NCI-H2081 (cell line): ENCODE measurements at places on chromosomes 12 and 14.

GRCh38 chr14:82779301-82779700, 1245.6 kb upstream of the SEL1L start:
- no peak for DNase-seq

- no peak for DNase-seq
Measured at GRCh38 chr12:32024884-32025592, 65.8 kb downstream of the RESF1 start.

DNA sequence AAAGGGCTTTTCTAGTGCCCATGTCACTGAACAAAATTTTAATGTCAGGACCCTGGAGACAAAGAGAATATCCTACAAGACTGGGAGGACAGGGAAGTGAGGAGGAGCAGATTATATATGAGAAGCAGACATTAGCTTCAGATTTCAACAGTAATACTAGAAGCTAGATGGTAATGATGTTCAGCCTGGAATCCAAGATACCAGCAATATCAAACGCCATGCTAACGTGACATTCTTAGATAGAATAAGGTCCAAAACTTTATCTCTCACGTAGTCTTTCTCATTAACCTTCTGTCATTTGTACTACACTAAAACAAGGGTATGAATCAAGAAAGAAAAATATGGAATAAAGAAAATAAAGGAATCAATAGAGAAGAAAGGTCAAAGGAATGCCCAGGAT, 18.7 kb downstream of the SOS2 start:
- DNase-seq: no peak

DNA sequence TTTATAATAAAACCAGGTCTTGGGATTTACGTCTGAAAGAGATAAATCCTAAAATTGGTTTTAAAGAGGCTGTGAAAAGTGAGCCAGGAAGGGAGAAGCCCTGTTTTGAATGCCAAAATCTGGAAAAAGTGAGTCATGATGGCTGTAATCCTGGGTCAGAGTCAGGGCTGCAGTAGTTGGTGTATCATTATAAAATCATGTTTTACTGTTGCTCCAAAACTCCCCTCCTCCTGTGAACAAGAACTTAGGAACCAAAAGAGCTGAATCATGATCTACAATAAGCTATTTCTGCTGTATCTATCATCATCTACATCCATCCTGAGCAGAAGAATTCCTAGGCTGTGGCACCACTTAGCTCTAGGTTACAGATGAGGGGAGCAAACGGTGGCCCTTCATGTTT, 79.3 kb downstream of the LMO3 start:
- no peak for DNase-seq

DNA sequence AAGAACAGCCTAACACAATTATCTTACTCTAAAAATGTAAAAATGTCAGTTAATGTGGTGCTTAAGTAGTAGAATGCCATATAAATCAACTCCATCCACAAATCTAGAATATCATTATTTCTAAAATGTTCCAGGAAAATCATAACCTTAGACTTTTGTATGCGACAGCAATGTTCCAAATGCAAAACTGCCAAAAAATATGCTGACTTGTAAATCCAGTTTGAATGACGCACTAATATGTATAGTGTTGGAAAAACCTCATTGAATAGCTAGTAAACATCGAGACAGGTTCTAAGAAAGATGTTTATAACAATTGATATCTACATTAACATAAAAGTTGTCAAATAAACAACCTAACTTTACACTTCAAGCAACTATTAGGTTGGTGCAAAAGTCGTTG, 469.1 kb upstream of the PRICKLE1 start:
- DNase-seq: no peak

DNA sequence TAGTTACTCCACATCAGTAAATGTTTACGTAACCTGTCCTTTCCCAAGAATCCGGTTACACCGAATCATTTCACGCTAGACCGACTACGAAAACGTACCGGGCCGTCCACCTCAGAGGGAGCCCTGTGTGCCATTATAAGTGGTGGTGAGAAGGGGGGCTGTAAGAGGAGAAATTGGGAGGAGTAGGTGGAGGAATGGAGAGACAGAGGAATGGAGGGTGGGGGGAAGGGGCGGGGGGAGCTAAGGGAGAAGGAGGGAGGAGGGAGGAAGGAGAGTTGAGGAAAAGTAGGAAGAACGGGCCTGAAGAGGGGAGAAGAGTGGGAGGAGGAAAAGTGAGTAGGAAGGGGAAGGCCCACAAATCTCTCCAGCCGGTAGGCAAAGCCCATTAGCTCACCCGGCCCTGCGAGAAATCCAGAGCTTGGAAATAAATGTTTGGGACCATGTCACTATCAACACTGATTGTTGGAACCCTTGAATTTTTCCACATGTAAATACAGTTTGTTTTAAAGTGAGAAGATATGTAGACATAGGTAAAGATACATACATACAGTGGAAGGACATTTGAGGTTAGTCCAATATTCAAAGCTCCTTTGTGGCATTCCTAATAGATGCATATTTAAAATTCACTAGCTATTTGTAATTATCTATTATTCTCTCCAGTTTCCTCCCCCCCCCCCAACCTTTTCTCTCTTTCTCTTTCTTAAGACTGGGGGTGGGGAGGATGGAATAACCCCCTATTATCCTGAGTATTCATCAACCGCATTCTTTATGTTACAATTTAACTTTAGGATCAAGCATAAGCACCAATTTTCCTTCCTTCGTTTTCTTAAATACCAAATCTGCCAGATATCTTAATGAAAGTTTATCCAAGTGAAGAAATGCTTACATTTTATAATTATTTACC, 2.1 kb upstream of the FOXG1 start:
- peak; percentile 45 for DNase-seq

GRCh38 chr12:128445415-128446127, 178.6 kb downstream of the TMEM132C start:
- DNase-seq: no peak

DNA sequence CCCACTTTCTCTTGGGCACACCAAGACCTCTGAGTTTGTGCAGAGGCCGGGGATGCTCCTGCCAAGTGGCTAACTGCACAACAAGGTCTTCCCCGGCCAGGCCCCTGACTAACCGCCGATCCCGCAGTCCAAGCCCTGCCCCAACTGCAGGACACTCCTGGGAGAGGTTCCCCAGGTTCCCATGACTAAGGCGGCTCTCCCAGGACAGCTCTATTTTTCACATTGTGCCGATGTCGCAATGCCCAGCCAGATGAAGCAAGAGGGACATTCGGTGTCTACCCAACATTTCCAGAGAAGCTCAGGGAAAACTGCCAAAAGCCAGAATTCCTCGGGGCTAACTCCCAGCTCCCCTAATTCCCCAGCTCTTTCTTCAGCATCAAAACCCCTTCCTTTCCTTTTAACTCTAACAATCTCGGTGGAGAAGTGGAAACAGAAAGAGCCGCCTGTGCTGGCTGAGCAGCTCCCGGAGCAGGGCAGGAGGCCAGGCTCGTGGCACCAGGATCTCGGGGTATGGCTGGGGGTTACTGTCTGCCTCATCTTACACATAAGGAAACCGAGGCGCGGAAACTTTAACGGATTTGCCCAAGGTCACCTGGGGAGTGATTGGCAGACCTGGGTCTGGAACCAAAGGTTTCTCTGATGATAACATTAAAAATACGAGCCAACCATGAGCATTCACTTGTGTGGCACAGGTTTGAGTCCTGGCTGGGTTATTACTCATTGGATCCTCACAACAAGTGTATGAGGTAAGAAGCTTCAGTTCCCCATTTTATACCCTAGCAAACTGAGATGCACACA, 318.2 kb downstream of the BCL11B start:
- DNase-seq: no peak

GRCh38 chr14:99560922-99561683, 42.9 kb downstream of the CCDC85C start:
- DNase-seq: peak; percentile 89

DNA sequence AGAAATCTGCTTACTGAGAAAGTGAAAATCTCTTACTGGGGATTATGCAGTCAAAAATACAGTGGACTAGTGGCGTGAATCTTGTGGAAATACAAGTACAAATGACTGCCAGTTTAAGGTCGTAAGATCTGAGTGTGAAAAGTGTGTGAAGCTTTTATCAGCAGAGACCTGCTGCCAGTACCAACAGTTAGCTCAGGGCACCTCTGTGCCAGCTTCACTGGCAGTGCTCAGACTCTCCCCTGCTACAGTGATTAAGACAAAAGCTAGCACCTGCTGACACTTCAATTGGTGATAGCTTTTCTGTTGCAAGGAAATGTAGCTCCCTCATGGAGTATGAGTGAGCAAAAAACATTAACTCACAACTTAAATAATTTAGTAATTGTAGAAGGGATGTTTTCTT, 185.1 kb downstream of the ANO6 start:
- no peak for DNase-seq

DNA sequence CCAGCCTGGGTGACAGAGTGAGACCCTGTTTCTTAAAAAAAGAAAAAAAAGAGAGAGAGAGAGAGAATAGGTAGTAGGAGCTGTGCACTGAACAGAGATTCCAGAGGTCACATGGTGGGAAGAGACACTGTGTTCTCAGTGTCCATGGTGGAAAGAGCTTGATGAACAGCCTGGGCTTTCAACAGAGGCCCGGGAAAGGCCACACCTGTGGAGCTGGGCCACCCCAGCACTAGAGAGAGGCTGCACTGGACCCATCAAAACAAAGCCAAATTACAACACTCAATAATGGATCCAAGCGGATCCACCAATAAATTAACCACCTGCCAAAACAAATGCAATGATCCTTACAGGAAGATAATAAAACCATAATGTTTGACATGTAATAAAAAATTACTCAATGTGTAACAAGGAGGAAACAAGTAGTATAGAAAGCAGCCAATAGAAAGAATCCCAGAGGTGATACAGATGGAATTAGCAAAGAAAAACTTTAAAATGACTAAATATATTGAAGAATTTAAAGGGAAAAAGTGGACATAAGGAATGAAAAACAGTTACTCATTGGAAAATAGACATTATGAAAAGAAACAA, 44.8 kb upstream of the BCL2L14 start:
- no peak for DNase-seq

DNA sequence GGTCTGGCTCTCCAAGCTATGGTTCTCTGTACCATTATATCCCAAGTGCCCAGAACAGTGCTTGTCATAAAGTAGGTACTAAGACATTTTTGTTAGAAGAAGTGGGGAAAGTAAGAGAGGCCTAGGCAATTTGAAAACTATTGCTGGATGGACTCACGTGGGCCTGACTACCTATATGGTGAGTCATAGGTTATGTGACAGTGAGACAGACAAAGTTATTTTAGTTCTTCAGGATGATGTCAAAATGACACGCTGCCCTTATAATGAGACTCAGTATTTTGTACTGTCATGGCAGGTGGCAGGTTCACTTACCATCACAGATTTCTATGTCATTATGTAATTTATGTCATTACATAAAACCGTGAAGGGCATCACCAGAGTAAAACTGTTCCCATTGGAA, 53.1 kb downstream of the PARP11 start:
- no peak for DNase-seq

- no peak for DNase-seq
Measured at GRCh38 chr12:93978553-93978952, 169.8 kb upstream of the PLXNC1 start.
